ENCODE measurements at places on chromosomes 2 and 18.

DNA sequence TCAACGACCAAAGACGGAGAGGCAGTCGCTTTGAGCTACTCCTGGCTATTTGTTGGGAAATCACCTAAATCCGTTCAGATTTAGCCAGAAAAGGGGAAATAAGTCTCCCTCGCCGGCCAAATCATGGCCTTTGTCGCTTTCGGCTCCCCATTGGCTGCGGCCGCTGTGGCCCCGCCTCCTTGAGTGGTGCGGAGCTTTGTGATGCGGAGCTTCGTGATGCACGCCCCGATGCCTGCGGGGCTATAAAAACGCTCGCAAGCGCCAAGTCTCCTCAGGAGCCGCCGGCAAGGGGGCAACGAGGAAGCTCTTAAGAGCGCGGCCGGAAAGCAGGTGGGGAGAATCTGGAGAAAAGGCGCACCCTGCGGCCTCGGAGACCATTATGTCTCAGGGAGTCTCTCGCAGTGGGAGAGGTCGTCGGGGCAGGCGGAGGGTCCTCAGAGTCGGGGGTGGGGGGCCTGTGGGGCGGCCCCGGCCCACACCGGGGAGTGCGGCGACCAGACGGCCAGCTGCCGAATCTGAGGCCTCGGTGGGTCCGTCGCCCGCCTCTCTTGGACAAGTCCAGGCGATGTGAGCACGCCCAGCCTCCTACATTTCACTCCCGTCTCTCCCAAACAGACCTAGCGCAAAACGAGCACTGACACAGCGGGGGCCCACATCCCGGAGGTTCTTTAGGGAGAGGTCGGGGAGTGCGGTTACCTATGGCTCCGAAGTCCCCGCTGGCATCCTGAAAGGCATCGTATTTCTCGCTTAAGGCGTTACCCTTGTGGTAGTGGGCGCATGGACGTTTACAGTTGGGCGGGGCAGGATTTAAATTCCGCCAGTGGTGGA is at the start of gene CABYR:
CABYR (plus strand) TSS at position 274 of the 828 bp plus-strand sequence. CDS start 4,053 bp downstream, outside the sequence.
- peak; percentile 52 for DNase-seq

GRCh38 chr2:18435426-18436037 is 124.9 kb downstream of the RDH14 start:
- peak; percentile 37 for DNase-seq

- DNase-seq: no peak
Measured at GRCh38 chr18:48671561-48671945, 132.7 kb downstream of the CTIF start.

GRCh38 chr2:130736487-130736886 is 7.6 kb downstream of the GPR148 start:
- DNase-seq: no peak

- no peak for DNase-seq
Measured at GRCh38 chr2:1246991-1247390, 166.3 kb upstream of the TPO start.

GRCh38 chr2:128158176-128158575 is 67.2 kb downstream of the UGGT1 start:
- DNase-seq: no peak

DNA sequence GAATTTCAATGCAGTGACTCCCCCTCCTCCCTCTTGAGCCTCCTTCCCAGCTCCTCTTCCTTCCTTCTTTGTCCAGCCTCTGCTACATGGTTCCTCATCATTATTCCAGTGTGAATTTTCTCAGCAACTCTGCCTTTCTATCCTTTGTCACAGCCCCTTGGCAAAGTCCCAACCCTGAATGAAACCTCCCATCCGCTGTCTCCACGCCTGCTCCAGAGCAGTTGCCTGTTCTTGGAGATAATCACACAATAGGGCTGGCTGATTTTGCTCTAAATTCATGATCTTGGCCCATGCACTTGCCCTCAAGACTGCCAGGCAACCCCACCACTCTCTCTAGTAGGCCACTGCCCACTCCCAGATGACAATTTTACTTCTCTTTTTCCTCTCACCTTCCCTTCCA is 61.4 kb downstream of the BCL2L11 start:
- no peak for DNase-seq

- no peak for DNase-seq
Measured at GRCh38 chr2:105376010-105376409, 22.8 kb downstream of the FHL2 start.

DNA sequence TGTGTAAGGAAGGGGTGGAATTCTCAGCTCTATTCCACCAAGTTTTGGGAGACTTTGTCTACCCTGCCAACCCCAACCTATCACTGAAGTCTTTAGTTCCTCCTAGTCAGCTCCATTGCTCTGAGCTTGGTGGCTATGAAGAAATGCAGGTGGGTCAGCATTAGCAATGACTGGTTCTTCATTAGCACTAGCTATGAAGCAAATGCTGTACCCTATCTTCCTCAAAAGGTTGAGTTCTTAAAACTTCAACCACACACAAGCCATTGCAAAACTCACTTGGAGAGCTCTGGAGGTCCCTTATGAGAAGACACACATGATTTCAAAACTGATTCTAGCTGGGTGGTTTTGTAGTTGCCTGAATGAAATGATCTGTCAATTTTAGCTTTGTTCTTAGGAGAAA is 193.8 kb downstream of the IKZF2 start:
- DNase-seq: peak; percentile 40
